ENCODE measurements at places on chromosomes 6 and 20.

DNA sequence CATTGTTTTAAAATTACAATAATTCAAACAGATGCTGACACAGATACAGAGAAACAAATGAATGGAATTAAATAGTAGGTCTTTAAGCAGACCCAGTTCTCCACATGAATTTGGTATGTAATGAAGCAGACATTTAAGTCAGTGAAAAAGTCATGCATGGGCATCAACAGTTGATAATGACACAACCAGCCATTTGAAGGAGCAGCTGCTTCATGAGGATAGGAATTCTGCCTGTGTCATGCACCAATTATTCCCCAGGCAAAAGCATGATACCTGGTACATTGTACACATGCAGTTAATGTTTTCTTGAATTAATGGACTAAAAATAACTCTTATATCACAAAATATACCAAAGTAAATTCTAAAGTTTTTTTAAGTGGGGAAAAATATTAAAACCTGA, 11.2 kb upstream of the HEY2 start:
- DNase-seq = no peak

DNA sequence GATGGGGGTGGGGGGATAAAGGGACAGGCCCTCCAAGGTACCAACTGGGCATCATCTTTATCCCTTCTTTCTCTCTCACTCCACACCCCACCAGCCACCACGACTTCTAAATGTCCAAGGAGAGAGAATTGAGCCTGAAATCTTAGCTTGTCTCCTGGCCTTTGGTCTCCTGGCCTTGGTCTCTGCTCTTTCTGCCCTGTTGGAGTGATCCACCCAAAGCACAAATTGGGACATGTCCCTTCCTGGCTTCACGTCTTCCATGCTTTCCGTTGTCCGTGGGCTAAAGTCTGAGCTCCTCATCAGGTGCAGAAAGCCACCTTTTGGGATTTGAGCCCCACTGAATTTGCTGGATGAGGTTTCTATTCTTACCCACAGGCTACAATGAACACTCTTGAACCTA, 8.4 kb downstream of the ADIG start:
- no peak for DNase-seq

DNA sequence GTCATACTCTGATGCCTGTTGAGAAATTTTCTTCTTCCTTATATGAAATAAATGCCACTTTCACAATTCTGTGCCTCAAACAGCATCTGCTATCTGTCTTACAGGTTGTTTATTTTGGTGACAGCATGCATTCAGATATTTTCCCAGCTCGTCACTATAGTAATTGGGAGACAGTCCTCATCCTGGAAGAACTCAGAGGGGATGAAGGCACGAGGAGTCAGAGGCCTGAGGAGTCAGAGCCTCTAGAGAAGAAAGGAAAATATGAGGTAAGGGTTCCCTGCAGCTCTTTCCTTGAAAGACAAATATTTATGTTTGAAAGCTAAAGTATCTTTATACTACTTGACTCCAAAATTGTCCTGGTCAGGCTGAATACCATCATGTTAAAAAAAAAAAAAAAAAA, 15.8 kb downstream of the TSPYL4 start:
- DNase-seq = no peak

DNA sequence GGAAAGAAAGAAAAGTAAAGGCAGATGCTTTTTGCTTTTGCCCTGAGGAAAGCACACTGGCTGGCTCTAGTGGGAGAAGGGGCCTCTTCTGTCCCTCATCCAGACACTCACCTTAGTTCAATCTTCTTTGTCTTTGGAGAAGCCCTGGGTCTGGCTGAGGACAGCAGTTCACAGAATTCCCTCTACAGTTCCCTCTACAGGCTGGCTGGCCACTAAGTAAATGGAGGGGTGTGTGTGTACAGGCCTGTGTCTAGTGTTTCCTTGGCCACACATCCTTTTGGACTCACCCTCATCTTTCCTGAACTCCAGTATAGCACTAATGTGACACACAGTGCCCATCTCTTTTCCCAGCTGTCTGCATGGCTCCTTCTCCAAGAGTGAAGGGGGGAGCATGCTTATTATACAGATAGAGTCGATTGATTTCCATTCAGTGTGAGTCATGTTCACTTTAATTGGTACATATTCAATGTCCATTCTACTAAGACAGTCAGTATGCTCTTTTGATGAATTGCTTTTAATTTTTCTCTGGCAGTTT, 26.0 kb upstream of the CLVS2 start:
- no peak for DNase-seq

DNA sequence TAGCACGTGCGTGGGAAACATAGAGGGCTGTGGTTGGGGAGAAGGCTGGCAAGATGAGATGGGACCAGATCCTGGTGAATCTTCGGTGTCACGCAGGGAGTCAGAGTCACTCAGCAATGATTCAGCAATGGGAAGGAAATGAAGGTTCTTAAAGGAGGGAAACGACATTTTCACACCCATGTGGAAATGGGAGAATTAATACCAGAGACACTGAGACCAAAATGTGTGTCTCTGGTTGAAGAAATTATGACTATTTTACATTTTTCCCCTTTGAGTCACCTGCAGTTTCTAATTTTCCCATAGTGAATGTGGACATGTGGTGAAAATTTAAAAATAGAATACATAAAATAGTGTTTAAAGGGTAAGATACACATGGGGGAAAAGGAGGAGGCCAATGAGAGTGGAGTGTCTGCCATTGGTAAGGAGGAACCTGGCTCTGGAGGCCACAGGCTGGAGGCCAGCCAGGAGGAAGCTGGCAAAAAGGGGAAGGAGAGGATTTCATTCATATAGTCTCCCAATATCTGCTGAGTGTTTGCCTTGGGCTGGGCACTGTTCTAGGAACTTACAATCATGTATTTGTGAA, 17.5 kb downstream of the NRN1 start:
- no peak for DNase-seq

DNA sequence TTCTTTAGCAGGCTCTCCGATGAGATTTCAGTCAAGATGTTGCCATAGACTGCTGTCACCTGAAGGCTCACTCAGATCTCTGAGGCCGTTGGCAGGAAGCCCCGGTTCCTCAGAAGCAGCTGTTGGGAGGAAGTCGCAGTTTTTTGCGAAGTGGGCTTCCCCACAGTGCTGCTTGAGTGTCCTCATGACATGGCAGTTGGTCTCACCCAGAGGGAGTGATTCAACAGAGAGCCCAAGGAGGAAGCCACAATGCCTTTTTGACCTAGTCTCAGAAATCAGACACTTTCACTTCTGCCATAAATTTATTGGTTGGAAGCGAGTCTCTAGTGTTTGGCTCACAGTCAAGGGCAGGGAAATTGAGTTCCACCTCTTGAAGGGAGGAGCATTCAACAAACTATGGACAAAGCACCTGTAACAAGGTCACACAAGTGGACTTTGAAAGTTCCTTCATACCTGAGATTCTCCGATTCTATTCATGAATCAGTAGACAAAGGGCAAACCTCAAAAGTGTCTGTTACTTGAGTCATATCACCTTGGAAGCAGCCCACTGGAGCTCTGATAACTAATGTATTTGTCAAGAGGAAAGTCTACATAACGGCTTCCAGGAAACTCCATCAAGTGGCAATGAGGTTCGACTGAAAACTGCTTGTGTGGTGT, 208.3 kb downstream of the TASP1 start:
- DNase-seq = peak; percentile 34

DNA sequence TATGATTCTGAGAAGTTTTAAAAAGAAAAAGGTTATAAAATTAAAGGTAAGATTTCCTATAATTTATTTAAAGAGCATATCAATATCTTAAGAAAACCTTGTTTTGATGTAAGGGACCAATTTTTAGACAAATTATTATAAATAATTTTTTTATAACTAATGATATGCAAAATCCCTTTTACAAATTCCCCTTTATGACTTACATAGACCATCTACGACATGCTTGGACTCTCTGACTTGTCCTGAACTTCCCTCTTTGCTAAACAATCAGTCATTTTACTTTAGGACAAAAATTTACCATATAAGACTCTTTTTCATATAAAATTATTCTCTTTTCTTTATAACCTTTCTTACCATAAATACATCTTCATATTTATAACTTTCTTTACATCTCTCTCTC, 15.3 kb upstream of the ANGPT4 start:
- DNase-seq = no peak

DNA sequence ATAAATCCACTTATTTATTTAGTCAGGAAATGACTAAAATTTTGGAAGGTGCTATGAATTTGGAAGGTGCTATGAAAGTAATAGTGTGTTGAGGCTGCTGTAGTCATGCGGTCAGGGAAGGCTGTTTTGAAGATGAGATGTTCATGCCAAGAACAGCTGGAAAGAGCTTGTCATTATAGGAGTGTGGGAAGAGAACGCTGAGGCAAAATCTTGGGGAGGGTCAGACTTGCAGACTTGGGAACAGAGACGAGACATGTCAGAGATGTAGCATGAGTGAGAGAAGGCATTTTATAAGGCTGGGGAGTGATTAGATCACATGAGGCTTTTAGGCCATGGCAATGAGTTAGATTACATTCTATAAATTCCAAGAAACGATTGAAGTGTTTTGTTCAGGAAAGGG, 124.0 kb upstream of the B3GAT2 start:
- DNase-seq = no peak

DNA sequence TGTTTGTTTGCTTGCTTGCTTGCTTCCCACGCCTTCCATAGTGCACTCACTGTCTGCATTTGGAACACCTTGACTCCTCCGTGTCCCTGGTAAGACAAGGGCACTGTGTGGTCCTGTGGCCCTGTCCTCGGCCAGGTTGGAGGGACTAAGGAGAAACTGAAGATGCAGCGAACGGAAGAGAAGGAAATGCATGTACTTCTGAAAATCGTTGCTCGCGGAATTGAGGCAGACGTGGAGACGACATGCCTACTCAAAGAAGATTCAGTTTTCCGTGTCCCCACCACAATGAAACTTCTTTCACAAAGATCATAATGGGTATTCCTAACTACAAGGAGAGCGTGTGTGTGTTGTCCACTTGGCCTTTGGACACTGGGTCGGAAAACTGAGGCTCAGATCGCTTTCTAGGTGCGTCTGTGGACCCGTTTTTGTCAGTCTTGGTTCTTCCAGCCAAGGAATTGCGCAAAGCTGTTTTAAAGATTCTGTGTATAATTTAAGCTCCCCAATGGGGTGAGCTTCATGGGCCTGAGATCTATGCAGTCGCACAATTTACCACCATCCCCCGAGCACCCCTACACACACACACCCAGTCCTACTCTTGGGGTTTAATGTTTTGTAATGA, 120.4 kb upstream of the ZNF184 start:
- DNase-seq = no peak

DNA sequence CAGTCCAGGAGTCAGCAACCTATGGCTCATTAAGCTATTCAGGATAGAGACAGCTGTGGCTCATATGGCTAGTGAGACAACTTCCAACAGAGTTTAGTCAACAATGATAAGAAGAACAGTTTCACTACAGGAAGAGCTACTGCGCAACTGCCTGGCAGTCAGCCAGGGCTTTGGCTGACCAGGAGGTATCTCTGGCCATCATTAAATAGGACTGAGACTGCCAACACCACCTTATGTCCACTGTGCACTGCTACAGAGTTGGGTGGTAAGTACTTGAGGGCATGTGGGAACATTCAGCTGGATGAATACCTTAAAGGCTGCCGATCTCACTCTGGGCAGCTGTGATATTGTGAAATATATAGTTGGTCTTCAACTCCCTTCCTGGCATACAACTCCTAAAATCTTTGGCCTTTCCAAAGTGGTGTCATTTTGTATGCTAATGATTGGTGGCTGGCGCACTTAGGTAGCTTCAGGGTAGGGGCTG, 52.2 kb upstream of the FAM83C start:
- peak; percentile 98 for DNase-seq

DNA sequence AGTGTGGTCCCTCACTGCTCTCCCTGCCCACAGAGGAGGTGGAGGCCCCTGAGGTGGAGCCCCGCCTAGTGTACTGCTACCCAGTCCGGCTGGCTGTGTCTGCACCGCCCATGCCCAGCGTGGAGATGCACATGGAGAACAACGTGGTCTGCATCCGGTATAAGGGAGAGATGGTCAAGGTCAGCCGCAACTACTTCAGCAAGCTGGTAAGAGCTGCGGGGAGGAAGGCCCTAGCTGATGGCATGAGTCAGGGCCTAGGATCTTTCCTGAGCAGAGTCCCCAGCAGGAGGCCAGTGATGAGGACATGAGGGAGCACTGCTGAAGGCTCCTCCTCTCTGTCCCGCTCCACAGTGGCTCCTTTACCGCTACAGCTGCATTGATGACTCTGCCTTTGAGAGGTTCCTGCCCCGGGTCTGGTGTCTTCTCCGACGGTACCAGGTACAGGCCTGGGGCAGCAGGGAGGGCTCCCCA, 11.2 kb downstream of the PCIF1 start:
- DNase-seq = peak; percentile 92

- peak; percentile 24 for DNase-seq
Observed at GRCh38 chr20:24376311-24377099, 92.9 kb upstream of the SYNDIG1 start.

GRCh38 chr20:5211803-5212714, 85.3 kb downstream of the CDS2 start:
- no peak for DNase-seq

DNA sequence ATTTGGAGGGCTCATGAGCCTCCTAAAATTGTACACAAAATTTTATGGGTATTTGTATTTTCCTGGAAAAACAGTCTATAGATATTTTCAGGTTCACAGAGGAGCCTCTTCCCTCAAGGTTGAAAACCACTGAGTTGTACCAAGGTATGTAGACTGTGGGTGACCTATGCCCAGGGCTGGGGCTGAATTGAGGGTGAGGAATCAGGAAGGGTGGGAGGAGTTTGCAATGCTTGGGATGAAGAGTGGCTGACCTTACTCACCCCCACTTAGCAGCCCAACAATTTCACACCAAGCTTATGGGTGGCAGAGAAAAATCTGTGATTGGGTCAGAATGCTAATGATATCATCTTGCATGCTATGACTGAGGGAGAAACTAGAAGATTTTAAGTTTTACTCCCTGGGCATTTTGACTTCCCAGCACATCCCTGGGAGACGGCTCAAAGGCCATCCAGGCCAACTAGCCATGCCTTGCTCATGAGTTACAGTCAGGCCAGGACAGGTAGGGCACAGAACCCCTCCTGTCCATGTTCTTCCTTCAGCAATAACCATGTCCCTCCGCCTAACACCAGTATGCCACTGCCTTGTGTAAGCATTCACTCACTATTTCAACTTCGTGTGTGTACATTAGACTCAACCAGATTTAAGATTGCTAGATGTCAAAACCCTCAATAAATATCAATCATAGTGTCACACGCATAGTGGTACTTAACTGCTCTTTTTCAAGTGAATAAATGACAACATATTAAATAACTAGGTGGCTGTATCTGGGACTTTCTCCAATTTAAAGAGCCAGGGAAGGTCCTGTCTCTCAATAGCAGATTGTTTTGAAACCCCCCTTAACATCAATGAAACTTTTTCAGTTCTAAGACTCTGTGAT, 16.6 kb downstream of the ADTRP start:
- DNase-seq = no peak

- no peak for DNase-seq
Observed at GRCh38 chr20:32970973-32971300, 33.3 kb downstream of the SUN5 start.

- peak; percentile 56 for DNase-seq
Observed at GRCh38 chr6:113903666-113904330, 46.7 kb downstream of the MARCKS start.

- no peak for DNase-seq
Observed at GRCh38 chr6:5204376-5204775, 56.4 kb downstream of the LYRM4 start.

GRCh38 chr6:28922004-28922820, 1.6 kb downstream of the TRIM27 start:
- DNase-seq = peak; percentile 82

GRCh38 chr6:129732034-129732433, 22.1 kb upstream of the ARHGAP18 start:
- DNase-seq = peak; percentile 74

All from amniotic epithelial cell (primary cell).